ENCODE measurements at places on chromosomes 2 and 18. TPM values are rescaled to one million over a fixed set of nuclear protein-coding genes. Genes with fewer than 3 reads are reported as not detected.
A peak's percentile ranks its signal among the peaks of the same experiment; 100 is the strongest.

The HTR2B gene
- 16.8 TPM for total RNA-seq

DNA sequence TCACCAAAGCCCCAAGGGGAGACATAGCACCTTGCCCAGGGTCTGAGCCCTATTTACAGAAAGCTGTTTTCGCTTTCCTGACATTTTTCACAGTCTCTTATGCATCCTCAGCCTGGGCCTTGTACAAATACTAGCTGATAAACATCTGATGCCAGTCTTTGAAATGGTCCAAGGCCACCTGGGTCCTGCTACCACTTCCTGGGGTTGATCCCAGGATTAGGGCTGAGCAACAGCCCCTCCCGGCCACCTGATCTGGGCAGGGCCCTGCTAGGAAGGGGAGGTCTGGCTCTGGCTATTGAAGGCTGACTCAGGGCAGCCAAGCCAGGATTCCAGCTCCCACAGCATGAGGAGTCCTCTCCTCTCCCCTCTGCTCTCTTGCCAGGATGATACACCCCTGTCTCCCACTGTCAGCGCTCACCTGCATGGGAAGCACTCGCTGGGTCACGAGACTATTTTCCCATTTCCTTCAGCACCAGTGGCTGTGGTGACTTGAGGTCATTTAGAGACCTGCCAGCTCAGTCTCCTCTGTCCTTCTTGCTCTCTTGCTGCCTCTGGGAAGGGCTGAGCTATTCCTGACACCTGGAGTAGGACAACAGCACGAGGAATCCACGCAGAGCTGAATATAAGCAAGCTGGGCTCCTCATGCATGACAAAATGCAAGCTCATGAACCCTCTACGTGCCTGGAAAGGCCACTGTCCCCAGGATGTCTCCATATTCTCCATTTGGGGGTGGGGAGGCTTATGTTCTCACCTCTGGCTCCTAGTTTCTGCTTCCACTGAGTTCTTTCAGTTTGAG, 53.0 kb upstream of the LGALSL start:
- peak; percentile 41 for DNase-seq

GRCh38 chr18:5895876-5896740, 786 bp upstream of the TMEM200C start:
- peak; percentile 30 for DNase-seq

The ASB18 gene
- not detected for total RNA-seq

DNA sequence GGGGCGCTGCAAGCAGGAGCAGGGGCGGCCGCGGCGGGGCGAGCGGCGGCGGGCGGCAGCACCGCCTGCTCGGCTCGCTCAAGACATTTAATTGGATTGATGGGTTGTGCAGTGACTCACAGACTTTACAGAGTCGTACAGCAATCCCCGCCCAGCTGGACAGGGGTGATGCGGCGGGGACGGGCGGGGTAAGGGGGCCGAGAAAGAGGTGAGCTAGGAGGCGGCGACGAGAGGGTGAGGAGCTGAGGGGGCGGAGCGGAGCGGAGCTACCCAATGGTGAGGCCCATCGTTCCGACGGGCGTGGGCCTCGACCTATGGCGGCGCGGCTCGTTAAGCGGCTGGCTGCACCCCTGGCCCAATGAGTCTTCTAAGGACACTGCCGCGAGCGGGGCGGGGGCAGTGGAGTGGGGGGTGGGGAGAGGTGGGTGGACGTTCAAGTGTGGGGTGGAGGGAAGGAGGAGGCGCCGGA, 97.1 kb upstream of the SERTAD2 start:
- DNase-seq, result peak; percentile 99

DNA sequence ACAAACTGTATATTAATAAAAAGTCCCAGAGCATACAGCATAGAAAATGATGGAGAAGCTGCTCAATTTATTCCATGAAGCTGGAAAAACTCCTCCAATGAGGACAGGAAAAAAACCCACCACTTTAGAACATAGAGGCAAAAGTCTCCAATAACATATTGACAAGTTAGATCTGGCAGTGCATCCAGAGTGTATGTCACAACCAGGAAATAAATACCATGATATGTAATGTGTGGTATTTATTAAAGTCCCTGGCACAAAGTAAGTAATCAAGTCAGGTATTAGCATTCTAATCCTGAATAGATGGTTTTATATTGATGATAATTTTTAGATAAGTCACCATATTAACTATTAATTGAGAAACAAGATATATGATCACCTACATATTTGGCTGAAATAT, 427.3 kb upstream of the HS6ST1 start:
- DNase-seq, result no peak

GRCh38 chr2:54629914-54630857, 93.3 kb upstream of the EML6 start:
- DNase-seq, result no peak

DNA sequence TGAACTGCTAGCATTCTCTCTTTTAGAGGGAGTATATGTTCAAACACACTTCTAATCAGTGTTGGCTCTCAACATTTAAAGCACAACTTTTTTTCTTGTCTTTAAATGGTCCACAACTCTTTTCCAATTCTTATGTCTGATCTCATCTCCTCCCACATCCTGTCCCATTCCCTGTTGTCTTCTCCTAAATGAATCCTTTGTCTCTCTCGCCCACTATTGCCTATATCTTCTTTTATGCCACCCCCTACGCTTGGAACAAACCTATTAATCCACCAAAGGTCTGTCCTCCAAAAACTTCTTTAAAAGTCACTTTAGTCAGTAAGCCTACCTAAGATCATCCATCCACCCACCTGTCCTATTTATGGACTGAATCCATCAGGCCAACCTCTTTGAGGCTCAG, 235.5 kb upstream of the SMAD7 start:
- no peak for DNase-seq

GRCh38 chr2:223602972-223603371, 811 bp upstream of the SCG2 start:
- no peak for DNase-seq

The REG1B gene
- not detected for total RNA-seq

- DNase-seq, result no peak
Measured at GRCh38 chr2:105782123-105782522, 37.4 kb downstream of the NCK2 start.

All from thyroid gland (tissue), 4 donors.